ENCODE measurements at places on chromosomes 12 and 14.

DNA sequence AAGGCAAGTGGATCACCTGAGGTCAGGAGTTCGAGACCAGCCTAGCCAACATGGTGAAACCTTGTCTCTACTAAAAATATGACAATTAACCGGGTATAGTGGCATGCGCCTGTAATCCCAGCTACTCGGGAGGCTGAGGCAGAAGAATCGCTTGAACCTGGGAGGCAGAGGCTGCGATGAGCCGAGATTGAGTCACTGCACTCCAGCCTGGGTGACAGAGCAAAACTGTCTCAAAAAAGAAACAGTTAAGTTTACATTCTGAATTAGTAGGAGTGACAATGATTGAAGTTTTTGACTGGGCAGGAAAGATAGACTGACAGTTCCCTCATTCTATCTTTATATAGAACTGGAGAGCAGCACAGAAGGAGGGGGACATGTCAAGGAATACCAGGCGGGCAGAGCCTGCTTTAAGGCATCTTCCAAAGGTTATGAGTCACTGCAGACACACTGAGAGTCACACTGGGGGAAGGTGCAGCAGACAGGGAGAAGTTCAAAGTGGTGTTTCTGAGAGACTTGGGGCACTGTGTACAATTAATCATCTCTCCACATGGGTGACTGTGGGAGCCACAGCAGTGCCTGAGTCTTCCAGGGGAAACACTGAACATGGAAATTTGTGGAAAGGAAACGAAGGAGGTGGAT is 42.8 kb upstream of the RNASE3 start:
- DNase-seq, result no peak

DNA sequence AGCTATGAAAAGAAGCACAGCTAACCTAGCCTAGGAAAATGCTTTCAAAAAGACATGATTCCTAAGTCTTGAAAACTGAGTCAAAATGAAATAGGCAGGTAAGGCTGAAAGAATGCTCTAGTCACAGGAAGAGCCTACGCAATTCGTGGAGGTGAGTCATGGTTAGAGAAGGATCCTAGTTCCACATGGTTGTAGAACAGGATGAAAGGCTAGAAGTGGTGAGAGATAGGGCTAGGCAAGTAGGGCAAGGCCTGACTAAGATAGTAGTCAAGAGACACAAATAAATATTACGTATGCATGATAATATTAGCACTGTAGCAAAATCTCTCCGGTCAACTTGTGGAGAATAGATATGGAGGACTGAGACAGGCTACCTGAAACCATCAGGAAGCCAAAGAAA is 47.2 kb downstream of the PLCZ1 start:
- DNase-seq, result no peak

DNA sequence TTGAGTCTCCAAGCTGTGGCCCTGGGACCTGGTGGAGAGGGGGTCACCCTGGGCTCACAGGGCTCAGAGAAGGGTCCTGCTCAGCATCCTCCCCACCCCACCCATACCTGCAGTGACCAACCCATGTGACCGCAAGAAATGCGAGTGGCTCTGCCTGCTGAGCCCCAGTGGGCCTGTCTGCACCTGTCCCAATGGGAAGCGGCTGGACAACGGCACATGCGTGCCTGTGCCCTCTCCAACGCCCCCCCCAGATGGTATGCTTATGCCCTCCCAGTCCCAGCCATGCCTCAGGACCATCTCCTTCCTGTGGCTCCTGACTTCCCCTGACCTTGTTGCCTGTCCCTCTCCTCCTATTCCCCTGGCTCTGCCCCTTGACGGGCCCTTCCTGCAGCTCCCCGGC is 6.7 kb upstream of the NXPH4 start:
- DNase-seq, result no peak

- DNase-seq, result peak; percentile 31
These were observed 6.4 kb upstream of the ZNF385A start for GRCh38 chr12:54390668-54391551.

DNA sequence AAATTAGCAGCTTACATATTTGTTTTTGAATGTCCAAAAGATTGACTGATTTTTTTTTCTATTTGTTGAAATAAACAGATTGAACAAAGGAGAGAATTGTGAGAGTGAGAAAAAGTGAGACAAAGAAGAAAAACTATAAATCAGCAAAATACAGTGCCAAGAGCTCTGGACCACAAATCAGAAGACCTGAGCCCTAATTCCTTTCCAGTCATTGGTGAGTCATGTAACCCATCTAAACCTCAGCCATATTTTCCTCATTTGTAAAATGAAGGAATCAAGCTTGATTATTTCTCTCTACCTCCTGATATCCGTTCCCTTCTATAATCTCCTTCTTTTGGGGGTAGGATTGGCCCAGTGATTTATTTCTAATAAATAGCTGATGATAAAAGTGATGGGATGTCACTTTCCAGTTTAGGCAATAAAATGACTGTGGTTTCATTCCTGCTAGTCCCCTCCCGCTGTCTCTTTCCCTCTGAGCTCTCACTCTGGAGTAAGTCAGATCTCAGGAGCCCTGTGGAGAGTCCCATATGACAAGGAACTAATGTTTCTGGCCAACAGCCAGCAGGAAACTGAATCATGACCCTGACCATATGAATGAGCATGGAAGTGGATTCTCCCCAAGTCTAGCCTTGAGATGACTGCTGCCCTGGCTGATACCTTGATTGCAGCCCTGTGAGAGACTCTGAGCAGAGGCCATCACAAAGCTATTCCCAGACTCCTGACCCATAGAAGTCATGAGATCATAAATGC is 218.9 kb downstream of the ACSS3 start:
- DNase-seq, result no peak

- no peak for DNase-seq
These were observed 27.3 kb downstream of the PPFIBP1 start for GRCh38 chr12:27551172-27551840.

GRCh38 chr14:74942181-74942580 is 13.2 kb downstream of the PGF start:
- DNase-seq, result no peak

DNA sequence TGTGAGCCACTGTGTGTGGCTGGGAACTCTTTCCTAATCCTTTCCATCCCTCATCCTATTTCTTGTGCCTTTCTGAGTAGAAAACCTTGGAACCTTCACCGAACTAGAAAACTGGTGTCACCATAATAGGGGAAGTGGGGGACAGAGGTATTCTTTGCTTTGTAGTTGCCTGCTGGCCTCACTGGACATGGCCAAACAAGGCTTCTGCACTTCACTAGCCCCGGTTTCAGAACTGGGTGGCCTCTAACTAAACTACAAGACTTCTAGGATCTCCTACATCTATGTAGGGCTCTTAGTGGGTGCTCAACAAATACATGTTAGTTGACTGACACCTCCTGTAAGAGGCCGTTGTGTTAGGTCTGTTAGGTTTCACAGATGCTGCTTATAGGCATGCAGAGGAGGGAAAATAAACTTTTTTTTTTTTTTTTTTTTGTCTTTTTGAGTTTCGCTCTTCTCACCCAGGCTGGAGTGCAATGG is 597 bp upstream of the CIROP start:
- DNase-seq, result no peak

GRCh38 chr12:107368586-107368985 is 275.2 kb upstream of the CRY1 start:
- no peak for DNase-seq

DNA sequence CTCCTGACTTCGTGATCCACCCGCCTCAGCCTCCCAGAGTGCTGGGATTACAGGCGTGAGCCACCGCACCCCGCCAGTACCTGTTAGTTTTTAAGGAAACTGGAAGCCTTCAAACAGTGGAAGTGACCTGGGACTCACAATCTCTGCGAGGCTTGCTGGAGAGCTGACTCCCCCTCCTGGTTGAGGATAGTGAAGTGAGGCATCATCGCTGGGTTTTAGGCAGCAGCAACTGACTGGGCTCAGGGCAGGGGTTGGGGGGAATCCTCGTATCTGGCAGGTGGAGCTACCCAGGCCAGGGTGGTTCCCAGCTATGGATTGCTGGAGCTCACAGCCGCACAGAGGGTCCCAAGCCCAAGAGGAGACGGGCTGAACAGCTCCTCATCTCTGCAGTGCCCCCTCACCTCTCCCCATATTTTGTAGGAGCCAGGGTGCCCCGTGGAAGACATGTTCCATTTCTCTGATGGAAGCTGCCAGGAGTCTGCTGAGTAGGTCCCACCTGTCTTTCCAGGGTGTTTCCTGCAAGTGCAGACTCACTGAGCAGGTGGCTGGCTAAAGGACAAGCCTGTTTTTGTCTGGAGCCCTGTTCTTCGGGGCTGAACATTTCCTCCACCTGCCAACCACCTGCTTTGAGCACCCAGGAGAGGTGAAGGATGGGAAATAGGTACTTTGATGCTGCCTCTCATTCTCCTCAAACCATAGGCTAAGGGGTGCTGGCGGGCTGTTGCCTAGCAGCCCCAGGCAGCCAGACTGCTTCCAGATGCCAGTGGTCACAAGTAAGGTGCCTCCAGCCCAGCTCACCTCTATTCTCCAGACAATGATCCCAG is 3.1 kb downstream of the AVIL start:
- DNase-seq, result peak; percentile 55

GRCh38 chr12:65432651-65433050 is 154.2 kb downstream of the MSRB3 start:
- no peak for DNase-seq
